ENCODE measurements at places on chromosomes 3 and 15. TPM values are rescaled to one million over a fixed set of nuclear protein-coding genes. Genes with fewer than 3 reads are reported as not detected.

The SCAMP5 gene
- 10.4 TPM for total RNA-seq

The AGTR1 gene
- 0.59 TPM for total RNA-seq

The TNNC1 gene
- 1.3 TPM for total RNA-seq

The CCR3 gene
- not detected for total RNA-seq

The LHFPL4 gene
- 0.07 TPM for total RNA-seq

The IP6K1 gene
- total RNA-seq = 23.7 TPM

The CLASP2 gene
- total RNA-seq = 19.9 TPM

The DGKG gene
- total RNA-seq = 5.8 TPM
